ENCODE measurements at places on chromosomes 6 and 20.

DNA sequence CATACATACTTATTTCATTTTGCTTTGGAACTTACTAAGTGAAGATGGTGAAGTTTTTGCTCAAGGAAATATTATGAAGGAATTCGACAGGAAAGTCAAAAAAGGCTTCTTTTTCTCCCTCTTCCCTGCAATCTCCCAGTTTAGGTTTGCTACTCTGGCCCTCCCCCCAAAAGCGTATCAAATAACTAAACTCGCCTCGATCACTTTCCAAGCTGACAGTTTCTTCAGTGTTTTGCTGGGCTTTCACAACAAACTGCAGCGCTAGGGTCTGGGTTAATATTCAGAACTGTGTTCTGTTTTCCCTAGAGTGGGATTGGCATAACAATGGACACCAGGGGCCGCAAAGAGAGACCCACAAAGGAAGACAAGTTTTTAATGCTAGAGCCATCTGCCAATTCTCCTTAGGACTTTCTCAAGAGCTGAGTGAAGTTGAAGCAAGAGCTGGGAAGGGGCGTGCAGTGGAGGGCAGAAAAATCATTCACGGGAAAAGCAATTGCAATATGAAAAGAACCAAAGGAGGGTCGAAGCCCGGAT, 57.8 kb downstream of the ATP9A start:
- no peak for DNase-seq

DNA sequence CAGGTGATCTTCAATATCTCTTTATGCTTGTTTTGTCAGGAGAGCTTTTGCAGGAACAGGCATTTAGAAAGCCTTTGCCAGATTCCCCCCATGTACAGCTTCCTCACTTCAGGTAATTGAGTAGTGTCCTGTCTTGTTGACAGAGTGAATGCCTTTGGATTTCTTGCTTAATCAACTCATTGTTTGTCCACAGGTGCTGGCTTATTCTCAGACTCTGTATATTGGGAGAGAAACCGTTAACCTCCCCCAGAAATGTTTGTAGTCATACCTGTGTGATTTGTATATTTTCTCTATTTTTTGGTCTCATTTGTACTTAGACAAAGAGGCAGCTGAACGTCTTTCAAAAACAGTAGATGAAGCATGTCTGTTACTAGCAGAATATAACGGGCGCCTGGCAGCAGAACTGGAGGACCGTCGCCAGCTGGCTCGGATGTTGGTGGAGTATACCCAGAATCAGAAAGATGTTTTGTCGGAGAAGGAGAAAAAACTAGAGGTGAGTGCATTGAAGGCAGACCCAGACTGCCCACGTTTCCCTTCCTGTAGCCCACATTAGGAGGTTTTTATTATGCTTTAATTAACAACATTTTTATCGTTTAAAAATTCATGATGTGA, 32.3 kb downstream of the RPRD1B start:
- no peak for DNase-seq

DNA sequence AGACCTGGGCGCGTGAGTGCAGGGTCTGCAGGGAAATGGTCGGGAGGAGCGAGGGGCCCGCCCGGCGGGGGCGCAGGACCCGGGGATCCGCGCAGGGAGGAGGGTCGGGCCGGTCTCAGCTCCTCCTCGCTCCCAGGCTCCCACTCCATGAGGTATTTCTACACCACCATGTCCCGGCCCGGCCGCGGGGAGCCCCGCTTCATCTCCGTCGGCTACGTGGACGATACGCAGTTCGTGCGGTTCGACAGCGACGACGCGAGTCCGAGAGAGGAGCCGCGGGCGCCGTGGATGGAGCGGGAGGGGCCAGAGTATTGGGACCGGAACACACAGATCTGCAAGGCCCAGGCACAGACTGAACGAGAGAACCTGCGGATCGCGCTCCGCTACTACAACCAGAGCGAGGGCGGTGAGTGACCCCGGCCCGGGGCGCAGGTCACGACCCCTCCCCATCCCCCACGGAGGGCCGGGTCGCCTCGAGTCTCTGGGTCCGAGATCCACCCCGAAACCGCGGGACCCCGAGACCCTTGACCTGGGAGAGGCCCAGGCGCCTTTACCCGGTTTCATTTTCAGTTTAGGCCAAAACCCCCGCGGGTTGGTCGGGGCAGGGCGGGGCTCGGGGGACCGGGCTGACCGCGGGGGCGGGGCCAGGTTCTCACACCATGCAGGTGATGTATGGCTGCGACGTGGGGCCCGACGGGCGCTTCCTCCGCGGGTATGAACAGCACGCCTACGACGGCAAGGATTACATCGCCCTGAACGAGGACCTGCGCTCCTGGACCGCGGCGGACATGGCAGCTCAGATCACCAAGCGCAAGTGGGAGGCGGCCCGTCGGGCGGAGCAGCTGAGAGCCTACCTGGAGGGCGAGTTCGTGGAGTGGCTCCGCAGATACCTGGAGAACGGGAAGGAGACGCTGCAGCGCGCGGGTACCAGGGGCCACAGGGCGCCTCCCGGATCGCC, 54.2 kb upstream of the HLA-A start:
- no peak for DNase-seq

DNA sequence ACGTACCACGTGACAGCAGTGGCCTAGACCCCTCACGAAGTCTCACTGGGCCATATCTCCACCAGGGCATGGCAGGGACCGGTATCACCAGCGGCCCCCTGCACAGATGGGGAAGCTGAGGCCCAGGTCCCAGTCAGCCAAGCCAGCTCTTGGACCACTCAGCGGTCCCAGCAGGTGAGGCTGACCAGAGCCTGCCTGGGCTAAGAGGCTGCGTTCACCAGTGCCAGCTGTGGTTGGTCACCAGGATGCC, 2.6 kb upstream of the MRGBP start:
- DNase-seq, result no peak

- DNase-seq, result no peak
Measured at GRCh38 chr6:88919032-88919431, 44.4 kb downstream of the RNGTT start.

GRCh38 chr6:74860456-74860855, 345.4 kb downstream of the COL12A1 start:
- no peak for DNase-seq

- no peak for DNase-seq
Measured at GRCh38 chr20:6053776-6054688, at the start of gene LRRN4. Gene LRRN4 (minus strand): TSS chr20:6054060. CDS start chr20:6052799, 1,261 bp downstream.

- DNase-seq, result no peak
Measured at GRCh38 chr20:37504404-37505096, 16.5 kb upstream of the NNAT start.

DNA sequence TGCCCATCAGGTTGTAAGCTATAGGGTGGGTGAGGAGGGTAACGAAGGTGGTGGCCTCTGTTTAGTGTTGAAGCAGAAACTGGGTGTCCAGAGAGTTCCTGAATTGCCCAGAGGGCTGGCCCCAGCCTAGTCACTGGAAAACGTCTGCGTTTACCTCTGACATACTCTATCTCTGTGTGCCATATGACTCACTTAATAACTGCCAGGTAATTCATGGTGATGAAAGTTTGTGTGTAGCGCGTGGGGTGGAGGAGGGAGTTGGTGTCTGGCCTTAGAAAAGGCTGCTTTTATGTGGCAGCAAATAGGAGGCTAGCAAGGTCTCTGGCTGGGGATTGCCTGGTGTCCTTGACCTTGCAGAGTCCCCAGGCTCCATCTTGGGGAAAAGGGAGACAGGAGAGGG, 47.3 kb downstream of the SLC35D3 start:
- DNase-seq, result no peak

DNA sequence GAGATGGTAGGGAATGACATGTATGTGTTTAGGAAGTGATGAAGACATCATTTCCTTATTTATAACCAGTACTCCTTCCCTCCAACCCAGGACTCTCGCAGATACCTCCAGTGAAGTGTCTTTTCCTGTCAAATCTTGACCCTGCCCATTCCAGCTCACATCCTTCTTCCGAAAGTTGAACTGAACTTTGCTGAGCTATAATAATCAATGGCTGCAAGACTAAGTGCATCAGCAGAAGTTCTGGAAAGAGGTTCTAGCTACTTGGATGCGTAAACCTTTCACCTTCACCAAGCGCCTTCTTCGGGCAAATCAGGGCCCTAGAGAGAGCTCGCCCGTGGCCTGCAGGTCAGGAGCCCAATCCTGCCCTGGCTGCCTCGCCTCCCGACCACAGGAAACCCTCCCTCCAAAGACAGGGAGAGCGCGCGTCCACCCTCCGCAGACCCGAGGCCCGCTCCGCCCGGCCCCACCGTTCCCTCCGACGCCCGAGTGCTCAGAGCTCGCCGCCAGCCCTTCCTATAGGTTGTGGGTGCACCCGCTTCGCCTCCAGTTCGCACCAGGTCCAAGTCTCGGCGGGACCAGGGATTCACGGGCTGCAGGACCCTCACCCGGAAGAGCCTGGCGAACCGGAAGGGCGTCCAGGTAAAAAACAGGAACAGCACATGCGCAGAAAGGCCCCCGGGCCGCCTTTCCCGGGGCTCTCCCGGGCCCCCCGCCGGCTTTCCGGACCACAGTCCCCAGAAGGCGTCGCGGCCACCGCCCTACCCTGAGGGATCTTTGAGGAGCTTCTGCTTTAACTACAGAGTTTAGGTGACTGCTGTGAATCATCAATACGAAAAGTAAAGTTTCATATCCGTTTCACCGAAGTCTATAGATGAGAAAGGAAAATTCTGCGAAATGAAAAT, at the start of gene ZNF334:
TSS of gene ZNF334 (minus strand) at position 617 of the 902 bp plus-strand sequence. CDS start 1,457 bp downstream, outside the sequence.
- no peak for DNase-seq

GRCh38 chr6:132456700-132457143, 55.4 kb upstream of the MOXD1 start:
- DNase-seq, result no peak
